ENCODE measurements at places on chromosomes 13 and 19. TPM values are rescaled to one million over a fixed set of nuclear protein-coding genes. Genes with fewer than 3 reads are reported as not detected.
A peak's percentile ranks its signal among the peaks of the same experiment; 100 is the strongest.

DNA sequence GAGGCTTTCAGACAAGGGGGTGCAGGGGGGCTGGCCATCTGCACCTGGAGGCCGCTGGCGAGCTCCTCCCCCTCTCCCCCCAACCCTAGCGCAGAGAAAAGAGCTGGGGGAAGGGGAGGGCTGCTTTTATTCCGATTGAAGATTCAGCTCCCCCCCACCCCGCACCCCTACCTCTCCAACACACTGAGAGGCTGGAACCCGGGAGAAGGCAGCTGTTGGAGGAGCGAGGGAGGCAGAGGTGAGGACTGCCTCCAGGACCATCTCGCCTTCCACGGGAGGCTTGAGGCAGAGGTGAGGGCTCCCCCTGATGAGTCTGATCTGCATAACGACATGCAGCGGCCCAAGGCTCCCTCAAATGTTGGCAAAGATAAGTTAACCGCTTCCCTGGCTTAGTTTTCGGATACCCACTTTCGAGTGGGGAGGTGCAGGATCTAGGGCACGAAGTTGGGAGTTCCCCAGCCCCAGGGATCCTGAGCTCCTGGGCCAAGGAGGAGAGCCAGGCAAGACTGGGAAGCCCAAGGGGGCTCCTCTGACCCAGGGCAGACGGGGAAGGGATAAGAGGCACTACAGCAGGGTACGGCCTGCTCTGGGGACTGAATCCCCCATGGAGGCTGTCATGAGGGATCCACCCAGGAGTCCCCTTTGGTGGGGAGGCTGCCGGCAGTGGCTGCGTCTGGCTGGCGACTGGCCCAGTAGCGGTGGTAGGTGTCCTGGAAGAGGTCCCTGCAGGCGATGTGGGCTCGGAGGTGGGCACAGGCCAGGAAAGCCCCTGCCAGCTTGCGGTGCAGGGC is 1.2 kb upstream of the NUMBL start:
- no peak for DNase-seq
- H3K4me1 ChIP-seq, result peaks cover 13% of the 10 kb centered on the region
- no peaks in the 10 kb centered on the region for H3K27me3 ChIP-seq
- H3K36me3 ChIP-seq, result peaks cover 16% of the 10 kb centered on the region
- H3K27ac ChIP-seq, result no peak overlapping the region

DNA sequence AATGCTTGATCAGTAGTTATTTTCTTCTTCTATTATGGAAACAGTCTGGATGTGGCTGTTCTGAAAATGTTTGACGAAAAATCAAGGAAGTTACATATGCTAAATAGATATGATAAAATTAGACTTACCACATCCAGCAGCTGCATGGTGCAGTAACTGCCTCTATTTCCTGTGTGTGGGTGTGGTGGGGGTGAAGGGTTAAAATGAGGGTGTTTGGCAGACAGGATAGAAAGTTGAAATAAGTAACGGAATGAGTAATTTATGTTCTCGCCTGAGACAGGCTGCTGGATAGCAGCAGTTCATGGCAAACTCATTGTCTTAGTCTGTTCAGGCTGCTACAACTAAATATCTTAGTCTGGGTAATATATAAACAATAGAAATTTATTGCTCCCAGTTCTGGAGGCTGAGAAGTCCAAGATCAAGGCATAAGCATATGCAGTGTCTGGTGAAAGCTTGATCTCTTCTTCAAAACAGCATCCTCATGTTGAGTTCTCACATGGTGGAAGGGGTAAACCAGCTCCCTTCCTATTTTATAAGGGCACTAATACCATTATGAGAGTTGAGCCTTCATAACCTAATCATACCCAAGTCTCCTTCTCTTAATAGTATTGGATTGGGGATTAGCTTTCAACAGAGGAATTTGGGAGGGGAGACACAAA is 1248.9 kb downstream of the SLITRK5 start:
- H3K27ac ChIP-seq, result no peak overlapping the region
- H3K27me3 ChIP-seq, result no peaks in the 10 kb centered on the region
- DNase-seq, result no peak

DNA sequence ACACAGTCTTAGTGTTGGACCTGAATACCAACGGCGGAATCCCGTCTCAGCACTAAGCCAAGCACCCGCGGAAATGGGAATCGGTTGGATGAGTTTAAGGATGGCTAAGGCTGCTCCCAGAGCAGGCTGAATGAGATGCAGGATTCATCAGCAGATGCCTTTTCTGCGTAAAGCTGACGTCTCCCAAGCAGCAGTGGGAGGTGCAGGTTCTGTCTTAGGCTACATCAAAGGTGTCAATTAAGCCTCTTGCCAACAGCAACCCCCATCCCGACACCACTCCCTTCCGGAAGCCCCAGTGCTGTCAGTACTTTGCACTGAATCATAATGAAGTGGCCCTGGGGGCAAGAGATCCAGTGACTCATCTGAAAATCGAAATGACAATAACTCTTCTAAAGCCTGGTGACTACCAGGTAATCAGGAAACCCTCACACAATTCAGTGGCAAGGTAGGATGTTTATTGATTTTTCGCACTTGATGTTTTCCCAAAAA is 275.6 kb downstream of the DCLK1 start:
- H3K4me1 ChIP-seq, result no peaks in the 10 kb centered on the region
- no peak overlapping the region for H3K4me3 ChIP-seq
- no peak overlapping the region for H3K27ac ChIP-seq
- no peaks in the 10 kb centered on the region for H3K36me3 ChIP-seq
- no peak for DNase-seq

DNA sequence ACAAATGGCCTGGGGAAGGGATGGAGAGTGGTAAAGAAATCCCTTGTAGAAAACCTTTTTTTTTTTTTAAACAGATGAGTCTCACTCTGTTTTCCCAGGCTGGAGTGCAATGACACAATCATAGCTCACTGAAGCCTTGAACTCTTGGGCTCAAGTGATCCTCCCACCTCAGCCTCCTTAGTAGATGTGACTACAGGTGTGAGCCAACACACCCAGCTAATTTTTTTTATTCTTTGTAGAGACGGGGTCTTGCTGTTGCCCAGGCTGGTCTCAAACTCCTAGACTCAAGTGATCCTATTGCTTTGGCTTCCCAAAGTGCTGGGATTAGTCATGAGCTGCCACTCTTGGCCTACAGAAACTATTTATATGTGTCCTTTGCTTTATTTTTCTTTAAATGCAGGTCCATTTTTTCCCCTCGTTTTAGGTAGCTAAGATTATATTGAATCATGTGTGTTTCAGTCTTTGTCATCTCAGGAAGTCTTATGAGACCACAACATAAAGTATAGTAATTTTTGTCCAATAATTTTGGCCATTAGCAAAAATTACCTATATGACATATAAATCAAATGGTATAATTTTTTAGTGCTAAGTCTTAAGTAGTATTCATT is 10.5 kb downstream of the LPAR6 start:
- H3K36me3 ChIP-seq, result no peaks in the 10 kb centered on the region
- H3K27ac ChIP-seq, result no peak overlapping the region
- peaks cover 92% of the 10 kb centered on the region for H3K4me1 ChIP-seq

DNA sequence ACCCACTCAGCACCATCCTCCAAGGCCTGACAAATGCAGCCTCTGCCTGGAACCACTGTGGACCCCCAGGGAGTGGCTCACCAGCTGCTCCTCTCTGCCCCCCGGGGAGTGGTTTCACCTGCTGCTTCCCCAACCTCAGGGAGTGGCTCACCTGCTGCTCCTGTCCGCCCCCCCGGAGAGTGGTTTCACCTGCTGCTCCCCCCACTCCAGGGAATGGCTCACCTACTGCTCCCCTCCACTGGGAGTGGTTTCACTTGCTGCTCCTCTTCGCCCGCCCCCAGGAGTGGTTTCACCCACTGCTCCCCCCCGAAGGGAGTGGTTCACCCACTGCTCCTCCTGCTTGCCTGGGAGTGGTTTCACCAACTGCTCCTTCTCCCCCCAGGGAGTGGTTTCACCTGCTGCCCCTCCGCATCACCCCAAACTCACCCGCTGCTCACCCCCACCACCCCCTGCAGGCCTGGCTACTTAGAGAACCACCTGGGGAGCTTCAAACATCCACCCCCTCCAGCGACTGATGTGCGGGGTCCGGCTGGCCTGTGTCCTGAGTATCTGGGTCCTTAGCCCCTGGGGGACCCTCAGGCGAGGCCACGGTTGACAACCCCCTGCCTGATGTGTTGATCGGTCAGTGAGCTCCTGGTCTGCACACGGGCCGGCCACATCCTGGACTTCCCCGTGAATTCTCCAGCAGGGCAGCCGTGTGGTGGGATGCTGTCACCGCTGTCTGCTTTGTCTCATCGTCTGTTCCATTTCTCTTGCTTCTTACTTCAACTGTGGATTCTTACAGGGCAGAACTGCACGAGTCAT is 14.6 kb upstream of the TMEM255B start:
- H3K27ac ChIP-seq, result no peak overlapping the region
- no peaks in the 10 kb centered on the region for H3K27me3 ChIP-seq
- H3K36me3 ChIP-seq, result no peaks in the 10 kb centered on the region
- no peaks in the 10 kb centered on the region for H3K4me1 ChIP-seq

DNA sequence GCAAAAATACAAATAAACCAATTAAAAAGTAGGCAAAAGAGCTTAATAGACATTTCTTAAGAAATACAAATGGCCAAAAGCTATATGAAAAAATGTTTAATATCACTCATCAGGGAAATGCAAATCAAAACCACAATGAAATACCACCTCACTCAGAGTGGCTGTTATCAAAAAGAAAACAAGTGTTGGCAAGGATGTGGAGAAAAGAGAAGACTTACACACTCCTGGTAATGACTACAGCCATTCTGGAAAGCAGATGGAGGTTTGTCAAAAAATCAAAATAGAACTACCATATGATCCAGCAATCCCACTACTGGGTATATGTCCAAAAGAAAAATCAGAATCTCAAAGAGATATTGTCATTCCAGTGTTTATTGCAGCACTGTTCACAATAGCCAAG is 223.5 kb upstream of the SLC10A2 start:
- no peak overlapping the region for H3K4me3 ChIP-seq
- H3K36me3 ChIP-seq, result no peaks in the 10 kb centered on the region
- no peak for DNase-seq
- no peaks in the 10 kb centered on the region for H3K4me1 ChIP-seq
- no peaks in the 10 kb centered on the region for H3K27me3 ChIP-seq
- no peak overlapping the region for H3K27ac ChIP-seq

DNA sequence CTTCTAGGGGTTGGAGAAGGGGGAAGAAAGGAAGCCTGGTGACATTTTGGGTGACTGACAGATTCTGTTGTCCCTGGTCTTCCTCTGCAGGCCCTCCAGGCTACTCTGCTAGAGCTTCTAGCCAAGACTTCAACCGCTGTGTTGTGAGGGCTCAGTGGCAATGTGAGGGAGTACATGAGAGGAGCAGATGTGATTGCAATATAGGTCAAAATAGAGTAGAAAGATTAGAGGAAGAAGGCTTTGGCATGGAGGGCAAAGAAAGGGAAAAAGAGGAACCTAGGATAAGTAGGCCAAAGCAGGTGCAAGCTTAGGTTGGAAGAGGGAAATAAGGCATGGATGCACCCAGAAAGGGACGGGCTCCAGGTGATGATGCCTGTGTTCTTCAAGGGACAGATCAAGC is 216.9 kb downstream of the RGCC start:
- H3K27me3 ChIP-seq, result no peaks in the 10 kb centered on the region
- H3K4me1 ChIP-seq, result no peaks in the 10 kb centered on the region
- no peak overlapping the region for H3K27ac ChIP-seq
- DNase-seq, result no peak
- no peak overlapping the region for H3K4me3 ChIP-seq
- no peaks in the 10 kb centered on the region for H3K36me3 ChIP-seq

DNA sequence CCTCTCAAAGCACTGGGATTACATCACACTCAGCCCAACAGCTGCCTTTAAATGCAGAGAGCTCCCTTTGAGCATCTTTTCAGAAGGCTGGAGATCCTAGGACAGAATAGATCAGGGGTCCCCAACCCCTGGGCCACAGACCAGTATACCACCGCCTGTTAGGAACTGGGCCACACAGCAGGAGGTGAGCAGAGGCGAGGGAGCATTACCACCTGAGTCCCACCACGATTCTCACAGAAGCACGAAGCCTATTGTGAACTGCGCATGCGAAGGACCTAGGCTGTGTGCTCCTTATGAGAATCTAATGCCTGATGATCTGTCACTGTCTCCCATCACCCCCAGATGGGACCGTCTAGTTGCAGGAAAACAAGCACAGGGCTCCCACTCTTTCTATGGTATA is 2.2 kb upstream of the WTIP start:
- no peak overlapping the region for H3K27ac ChIP-seq
- H3K36me3 ChIP-seq, result no peaks in the 10 kb centered on the region
- H3K4me1 ChIP-seq, result peaks cover 10% of the 10 kb centered on the region
- no peaks in the 10 kb centered on the region for H3K27me3 ChIP-seq
- no peak overlapping the region for H3K4me3 ChIP-seq
- no peak for DNase-seq

- no peak for DNase-seq
- H3K4me1 ChIP-seq, result no peaks in the 10 kb centered on the region
- no peak overlapping the region for H3K4me3 ChIP-seq
These were observed 90.4 kb downstream of the STOML3 start for GRCh38 chr13:38900188-38900587.

Gene KCNJ14
- 0.34 TPM for polyA plus RNA-seq

Gene CYP4F12
- 0.42 TPM for polyA plus RNA-seq

DNA sequence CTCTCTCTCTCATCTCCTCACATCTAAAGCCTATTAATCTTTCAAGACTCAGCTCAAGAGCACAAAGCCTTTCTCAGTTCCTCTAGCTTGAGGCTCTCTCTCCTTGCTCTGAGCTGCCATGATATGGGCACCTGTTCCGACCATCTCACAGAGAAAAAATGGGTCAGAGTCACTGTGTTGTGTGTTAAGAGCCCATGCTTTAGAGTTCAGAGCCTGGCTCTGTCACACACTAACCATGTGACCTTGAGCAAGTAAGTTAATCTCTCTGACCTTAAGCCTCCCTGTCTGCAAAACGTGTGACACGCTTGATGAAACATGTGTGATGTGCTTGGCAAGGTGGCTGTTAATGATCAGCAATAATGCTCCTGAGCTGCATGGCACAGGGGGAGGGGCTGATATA is 245.2 kb downstream of the DLEU7 start:
- no peak overlapping the region for H3K27ac ChIP-seq
- H3K27me3 ChIP-seq, result no peaks in the 10 kb centered on the region
- H3K4me1 ChIP-seq, result no peaks in the 10 kb centered on the region

- H3K36me3 ChIP-seq, result no peaks in the 10 kb centered on the region
- peaks cover 27% of the 10 kb centered on the region for H3K4me1 ChIP-seq
- H3K27ac ChIP-seq, result peak overlapping the region; percentile 72
- no peaks in the 10 kb centered on the region for H3K27me3 ChIP-seq
- H3K4me3 ChIP-seq, result peak overlapping the region; percentile 52
- DNase-seq, result no peak
These were observed 35.1 kb downstream of the ELF1 start for GRCh38 chr13:40983725-40984667.

Gene LILRB3
- polyA plus RNA-seq, result 32.6 TPM

DNA sequence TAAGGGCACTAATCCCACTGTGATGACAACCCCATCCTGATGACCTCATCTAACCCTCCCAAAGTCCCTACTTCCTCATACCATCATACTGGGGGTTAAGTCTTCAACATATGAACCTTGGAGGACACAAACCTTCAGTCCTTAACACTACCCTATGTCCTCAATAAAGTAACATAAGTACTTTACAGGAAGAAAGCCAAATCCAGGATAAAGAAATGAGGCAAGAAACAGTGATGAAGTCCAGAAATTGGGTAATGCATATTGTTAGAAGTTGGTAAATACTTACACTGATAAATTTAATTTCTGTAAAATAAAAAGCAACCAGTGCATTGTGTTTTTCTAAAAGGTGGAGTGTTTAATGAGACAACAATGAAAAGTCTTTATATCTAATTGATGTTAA is 284.8 kb upstream of the SOX21 start:
- no peak for DNase-seq
- no peak overlapping the region for H3K4me3 ChIP-seq
- peaks cover 18% of the 10 kb centered on the region for H3K27me3 ChIP-seq
- H3K36me3 ChIP-seq, result no peaks in the 10 kb centered on the region
- no peaks in the 10 kb centered on the region for H3K4me1 ChIP-seq

All from adrenal gland (tissue), 19 donors.